ENCODE measurements at places on chromosomes 13 and 19. TPM values are rescaled to one million over a fixed set of nuclear protein-coding genes. Genes with fewer than 3 reads are reported as not detected.

DNA sequence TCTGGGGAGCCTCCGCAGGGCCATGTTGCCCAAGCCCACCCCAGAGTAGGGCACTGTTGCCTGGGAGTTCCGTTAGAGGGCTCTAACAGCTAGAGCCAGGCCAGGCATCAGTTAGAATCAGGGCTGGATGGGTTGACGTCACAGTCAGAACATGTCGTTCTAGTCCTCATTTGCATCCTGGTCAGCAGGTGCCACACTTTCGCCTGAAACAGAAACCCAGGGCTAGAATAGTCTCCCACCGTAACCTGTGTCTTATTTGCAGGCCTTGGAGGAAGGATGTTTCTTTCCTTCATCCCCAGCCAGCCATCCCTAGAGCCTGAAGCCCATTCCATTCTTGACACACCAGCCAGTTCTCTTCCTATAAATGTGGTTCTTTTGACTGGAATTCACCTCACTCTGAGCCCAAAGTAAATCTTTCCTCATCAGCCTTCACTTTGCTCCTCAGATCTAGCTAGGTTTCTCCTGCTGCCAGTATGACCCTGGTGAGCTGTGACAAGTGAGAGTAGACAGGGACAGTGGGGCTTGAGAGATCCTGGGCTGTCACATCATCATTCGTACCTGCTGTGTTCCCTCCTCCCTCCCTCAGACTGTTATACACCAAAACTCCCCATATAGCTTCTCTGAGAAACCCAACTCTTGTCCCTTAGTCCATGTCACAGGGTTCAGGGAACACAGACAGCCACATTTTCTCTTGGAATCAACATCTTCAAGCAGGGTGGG lies 12.2 kb upstream of the CCDC97 start:
- no peak for DNase-seq

GRCh38 chr19:30648866-30649862 lies 277.0 kb downstream of the ZNF536 start:
- no peak for DNase-seq

The CDC42EP5 gene
- 136 TPM for total RNA-seq

The KLK2 gene
- total RNA-seq: 0.14 TPM

DNA sequence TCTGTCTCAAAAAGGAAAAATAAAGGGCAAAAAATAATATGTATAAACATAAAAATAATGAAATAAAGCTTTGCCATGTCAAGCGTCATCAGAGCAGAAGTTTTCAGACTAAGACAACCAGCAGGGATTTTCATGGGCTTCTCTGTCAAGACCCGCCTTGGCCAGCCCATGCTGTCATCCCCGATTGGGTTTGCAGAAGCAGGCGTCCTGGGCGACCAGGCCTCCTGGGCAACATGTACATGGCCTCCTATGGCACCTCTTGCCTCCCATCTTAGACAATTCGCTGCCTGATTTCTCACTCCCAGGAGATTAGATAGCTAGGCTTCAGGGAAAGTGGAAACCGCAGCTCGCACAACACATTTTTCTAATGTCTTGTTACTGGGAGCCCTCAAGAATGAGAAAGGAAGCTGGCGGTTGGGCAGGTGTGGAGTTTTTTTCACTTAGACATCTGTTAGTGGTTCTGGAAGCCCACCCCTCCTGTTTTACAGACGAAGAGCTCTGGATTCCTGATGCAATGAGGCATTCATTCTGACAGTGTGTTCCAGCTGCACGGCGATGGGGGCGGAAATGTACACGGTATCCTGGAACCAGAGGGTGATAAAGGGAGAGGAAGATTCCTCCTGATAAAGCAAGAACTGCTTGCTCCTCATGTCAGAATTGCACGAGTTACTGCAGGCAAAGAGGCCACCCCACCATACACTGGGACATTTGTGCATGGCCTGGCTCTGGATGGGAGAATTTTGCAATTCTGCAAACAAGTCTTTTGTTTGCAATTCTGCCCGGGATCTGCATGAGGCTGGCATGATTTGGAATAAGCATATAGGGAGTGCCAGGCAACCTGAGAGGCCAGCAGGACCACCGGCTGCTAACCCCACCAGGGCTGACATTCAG lies 47.4 kb upstream of the KATNAL1 start:
- no peak for DNase-seq

GRCh38 chr19:8577247-8577646 lies at the start of gene MYO1F:
TSS of gene MYO1F (minus strand) at chr19:8577442. CDS start at chr19:8577309, 133 bp downstream.
- DNase-seq: no peak

GRCh38 chr13:38819596-38819995 lies 132.7 kb downstream of the FREM2 start:
- no peak for DNase-seq

- no peak for DNase-seq
Observed at GRCh38 chr13:109737606-109738005, 48.8 kb downstream of the IRS2 start.

The ZMYM5 gene
- total RNA-seq: 12.6 TPM

The ZNF835 gene
- total RNA-seq: 0.65 TPM

The COL4A1 gene
- total RNA-seq: 1,882 TPM
